ENCODE measurements at places on chromosomes 12 and 14. TPM values are rescaled to one million over a fixed set of nuclear protein-coding genes. Genes with fewer than 3 reads are reported as not detected.
A peak's percentile ranks its signal among the peaks of the same experiment; 100 is the strongest.

Gene CELA1
- not detected for total RNA-seq

Gene OTX2
- not detected for total RNA-seq

Gene SLC6A12
- total RNA-seq: 2.9 TPM

Gene NUAK1
- total RNA-seq: 1.8 TPM

Gene SPX
- total RNA-seq: 0.66 TPM

GRCh38 chr12:75634244-75635222, 123.1 kb upstream of the KRR1 start:
- H3K36me3 ChIP-seq: no peaks in the 10 kb centered on the region
- H3K4me1 ChIP-seq: no peaks in the 10 kb centered on the region
- no peak overlapping the region for H3K4me3 ChIP-seq

GRCh38 chr14:50070840-50071548, 45.4 kb downstream of the VCPKMT start:
- H3K36me3 ChIP-seq: no peaks in the 10 kb centered on the region
- no peaks in the 10 kb centered on the region for H3K4me1 ChIP-seq
- H3K4me3 ChIP-seq: no peak overlapping the region
- H3K27ac ChIP-seq: no peak overlapping the region
- DNase-seq: peak; percentile 48

DNA sequence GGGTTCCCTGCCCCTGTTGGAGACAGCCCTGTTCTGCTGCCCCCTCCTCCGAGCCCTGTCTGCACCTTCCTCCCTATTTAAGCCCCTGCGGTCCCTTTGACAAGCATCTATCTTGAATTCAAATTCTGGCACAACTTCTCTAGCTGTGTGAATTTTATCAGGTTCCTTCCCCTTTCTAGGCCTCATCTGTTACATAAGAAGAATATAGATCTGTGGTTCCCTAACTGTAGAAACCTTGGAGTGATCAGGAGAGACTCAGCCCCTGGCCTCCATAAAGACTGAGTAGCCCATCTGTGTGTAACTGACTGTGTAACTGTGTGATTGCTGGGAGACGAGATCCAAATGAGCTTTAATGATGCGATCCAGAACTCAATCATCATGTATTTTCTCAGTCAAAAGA, 13.0 kb upstream of the RACGAP1 start:
- H3K4me1 ChIP-seq: peaks cover 15% of the 10 kb centered on the region
- H3K27ac ChIP-seq: no peak overlapping the region
- no peaks in the 10 kb centered on the region for H3K36me3 ChIP-seq
- DNase-seq: peak; percentile 1
- H3K4me3 ChIP-seq: no peak overlapping the region
- no peaks in the 10 kb centered on the region for H3K27me3 ChIP-seq

GRCh38 chr14:50762001-50762930, 68.7 kb downstream of the NIN start:
- H3K36me3 ChIP-seq: peaks cover 71% of the 10 kb centered on the region
- H3K4me1 ChIP-seq: peaks cover under 1% of the 10 kb centered on the region
- peak overlapping the region; percentile 59 for H3K27ac ChIP-seq
- no peak for DNase-seq

DNA sequence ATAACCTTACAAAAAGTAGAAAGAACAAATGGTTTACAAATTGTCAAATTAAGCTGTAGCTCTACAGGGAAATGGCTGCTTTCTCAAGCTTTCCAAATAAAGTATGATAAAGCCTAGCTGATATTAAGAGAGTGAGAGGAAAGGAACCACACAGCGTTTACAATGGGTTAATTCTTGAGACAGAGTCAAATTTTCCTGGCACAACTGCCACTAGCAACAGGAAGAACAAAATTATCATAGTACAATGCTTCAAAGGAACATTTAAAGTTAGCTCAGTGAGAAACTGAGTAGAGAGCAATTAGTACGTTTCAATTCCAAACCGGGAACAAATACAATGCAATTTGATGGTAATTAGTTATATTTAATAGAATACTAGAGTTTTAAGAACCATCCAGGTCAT, 116.0 kb downstream of the PPP1R12A start:
- H3K4me3 ChIP-seq: no peak overlapping the region
- DNase-seq: no peak
- peaks cover 18% of the 10 kb centered on the region for H3K36me3 ChIP-seq
- no peaks in the 10 kb centered on the region for H3K4me1 ChIP-seq
- peak overlapping the region; percentile 28 for H3K27ac ChIP-seq

DNA sequence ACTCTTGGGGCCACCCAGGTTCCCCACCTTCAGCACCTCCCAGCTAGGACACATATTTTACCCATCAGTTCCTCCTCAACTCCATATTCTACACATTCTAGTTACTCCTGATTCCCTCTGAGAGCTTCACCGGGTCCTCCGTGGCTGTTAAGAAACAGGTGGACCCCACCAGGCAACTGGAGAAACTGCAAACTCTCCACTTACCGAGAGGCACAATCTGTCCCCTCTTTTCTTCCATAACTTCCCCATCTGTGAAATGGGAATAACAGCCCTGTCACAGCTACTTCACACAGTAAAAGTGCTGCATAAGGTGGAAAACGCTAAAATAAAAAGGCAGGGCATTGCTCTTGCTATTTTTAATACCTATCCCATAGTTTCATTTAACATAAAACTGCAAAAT, 1.5 kb downstream of the SLC7A8 start:
- H3K27ac ChIP-seq: no peak overlapping the region
- H3K4me1 ChIP-seq: peaks cover 28% of the 10 kb centered on the region
- no peaks in the 10 kb centered on the region for H3K27me3 ChIP-seq
- H3K4me3 ChIP-seq: peak overlapping the region; percentile 45
- H3K36me3 ChIP-seq: no peaks in the 10 kb centered on the region

- DNase-seq: no peak
- H3K27me3 ChIP-seq: no peaks in the 10 kb centered on the region
- peak overlapping the region; percentile 94 for H3K27ac ChIP-seq
- H3K4me1 ChIP-seq: peaks cover 94% of the 10 kb centered on the region
Observed at GRCh38 chr12:128819293-128820144, 4.2 kb downstream of the SLC15A4 start.

GRCh38 chr14:28719130-28719529, 47.5 kb upstream of the FOXG1 start:
- H3K36me3 ChIP-seq: no peaks in the 10 kb centered on the region
- H3K27me3 ChIP-seq: no peaks in the 10 kb centered on the region
- no peak for DNase-seq
- no peak overlapping the region for H3K4me3 ChIP-seq

GRCh38 chr12:23204933-23205778, 580.2 kb downstream of the ETNK1 start:
- H3K27ac ChIP-seq: no peak overlapping the region
- no peak overlapping the region for H3K4me3 ChIP-seq
- no peaks in the 10 kb centered on the region for H3K36me3 ChIP-seq
- no peak for DNase-seq

DNA sequence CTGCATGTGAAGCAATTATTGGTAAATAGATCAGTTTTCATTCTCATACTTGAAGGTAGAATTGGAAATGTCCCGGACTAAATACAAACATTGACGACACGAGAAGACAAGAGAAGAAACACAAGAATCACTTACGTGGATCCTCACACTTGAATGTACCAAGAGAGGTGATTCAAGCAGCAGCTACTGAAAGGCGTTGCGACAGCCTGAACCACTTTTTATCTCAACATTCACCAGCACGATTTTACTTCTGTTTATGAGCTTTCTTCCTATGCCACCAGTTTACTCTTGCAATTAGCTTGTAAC, 3.6 kb upstream of the FZD10 start:
- DNase-seq: no peak
- H3K27me3 ChIP-seq: peaks cover 6% of the 10 kb centered on the region
- H3K4me3 ChIP-seq: no peak overlapping the region
- peaks cover 28% of the 10 kb centered on the region for H3K4me1 ChIP-seq
